GM23338 (cell line): ENCODE measurements at places on chromosomes 13 and 19.

GRCh38 chr19:14545716-14546082, 16.3 kb downstream of the TECR start:
- DNase-seq: no peak

GRCh38 chr13:24670174-24670573, 10.0 kb upstream of the ATP12A start:
- no peak for DNase-seq

DNA sequence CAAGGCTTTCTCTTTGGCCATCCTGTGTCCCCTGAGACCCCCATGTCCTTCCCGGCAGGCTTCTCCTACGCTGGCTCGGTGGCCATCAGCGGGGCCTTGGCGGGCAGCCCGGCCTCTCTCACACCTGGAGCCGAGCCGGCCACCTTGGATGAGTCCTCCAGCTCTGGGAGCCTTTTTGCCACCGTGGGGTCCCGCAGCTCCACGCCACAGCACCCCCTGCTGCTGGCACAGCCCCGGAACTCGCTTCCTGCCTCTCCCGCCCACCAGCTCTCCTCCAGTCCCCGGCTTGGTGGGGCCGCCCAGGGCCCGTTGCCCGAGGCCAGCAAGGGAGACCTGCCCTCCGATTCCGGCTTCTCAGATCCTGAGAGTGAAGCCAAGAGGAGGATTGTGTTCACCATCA, 14.2 kb downstream of the PLEKHJ1 start:
- no peak for DNase-seq

GRCh38 chr19:18762125-18763023, 28.7 kb downstream of the COMP start:
- DNase-seq: peak; percentile 65

DNA sequence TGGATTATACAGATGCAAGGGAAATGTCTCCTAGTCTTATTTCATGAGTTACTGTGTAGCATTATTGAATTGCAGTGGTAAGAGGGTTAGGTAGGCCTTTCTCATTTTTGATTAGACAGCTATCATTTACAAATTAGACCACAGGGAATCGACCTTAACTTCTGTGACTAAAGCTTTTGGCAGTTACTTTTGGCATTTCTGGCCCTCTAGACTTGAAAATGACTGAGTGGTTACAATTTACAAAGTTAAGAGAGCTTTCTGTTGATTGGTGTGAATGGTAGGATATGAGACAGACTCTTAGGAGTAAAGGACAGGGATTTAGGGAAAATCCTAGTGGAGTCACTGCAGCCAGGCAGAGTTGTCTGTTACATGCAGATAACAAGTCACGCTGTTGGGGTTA, 86.1 kb downstream of the GGACT start:
- no peak for DNase-seq

GRCh38 chr13:75771818-75772217, 135.7 kb downstream of the LMO7 start:
- no peak for DNase-seq

DNA sequence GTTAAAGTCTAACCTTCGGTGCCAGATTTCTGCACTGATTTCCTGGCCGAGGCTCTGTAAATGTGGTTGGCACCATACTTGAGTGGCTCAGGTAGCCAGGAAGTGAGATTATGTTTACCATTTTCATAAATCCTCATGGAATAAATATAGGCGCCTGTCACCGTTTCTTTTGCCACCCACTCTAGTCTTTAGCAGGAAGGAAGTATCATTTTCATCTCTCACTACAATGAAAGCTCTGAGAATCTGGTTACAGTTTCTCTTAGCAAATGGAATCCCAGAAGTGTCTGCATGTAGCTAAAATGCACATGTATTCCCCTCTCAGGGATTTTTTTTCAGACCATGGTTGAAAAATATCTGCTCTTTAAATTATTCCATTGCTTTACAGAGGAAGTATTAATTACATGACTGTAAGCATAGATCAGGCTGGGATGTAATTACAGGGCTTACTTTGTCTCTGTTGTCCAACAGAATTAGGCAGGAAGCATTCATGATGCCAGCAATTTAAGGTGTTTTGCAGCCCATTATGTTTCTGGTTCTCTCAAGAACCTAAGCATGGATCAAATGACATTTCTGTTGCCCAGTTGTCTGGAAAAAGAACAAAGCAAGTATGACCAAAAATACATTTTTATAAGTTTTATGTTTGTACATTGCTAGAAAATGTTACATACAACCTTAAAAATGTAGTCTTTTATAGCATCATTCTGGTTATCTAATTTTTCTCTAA, 221.7 kb upstream of the SPRY2 start:
- DNase-seq: no peak

- DNase-seq: no peak
Measured at GRCh38 chr19:46402725-46403124, 10.6 kb downstream of the CCDC8 start.

- DNase-seq: peak; percentile 96
Measured at GRCh38 chr19:19628501-19629134, 598 bp upstream of the LPAR2 start.

GRCh38 chr19:50377051-50377461, 799 bp downstream of the NR1H2 start:
- DNase-seq: peak; percentile 94

DNA sequence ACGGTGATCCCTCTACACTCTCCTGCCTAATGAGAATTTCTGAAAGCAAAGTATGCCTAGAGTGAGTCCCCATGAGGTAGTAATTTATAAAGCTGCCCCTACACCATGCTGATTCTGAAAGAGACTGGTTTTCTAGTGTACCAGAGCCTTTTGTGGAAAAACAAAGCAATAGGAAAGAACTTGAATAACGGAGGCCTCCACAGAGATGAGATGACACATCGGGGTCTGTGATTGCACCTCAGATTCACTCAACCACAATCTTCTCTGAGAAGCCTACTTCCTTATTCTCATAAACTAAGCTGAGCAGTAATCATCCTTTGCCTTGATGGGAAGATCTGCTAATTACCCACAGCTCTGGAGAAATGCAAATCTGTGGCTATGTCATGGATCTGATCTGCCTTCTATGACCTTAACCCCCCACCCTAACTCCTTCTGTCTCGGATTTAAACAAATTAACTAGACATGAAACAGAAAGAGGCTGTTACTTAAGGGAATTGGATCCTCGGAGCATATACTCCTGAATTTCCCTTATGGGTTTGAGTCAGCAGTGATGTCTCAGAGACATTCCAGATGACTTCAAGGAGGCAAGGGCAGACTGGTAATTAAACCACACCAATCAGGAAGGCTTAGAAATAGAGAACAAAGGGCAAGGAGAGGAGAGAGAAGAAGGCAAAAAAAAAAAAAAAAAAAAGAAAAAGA, 128.0 kb downstream of the DCT start:
- DNase-seq: no peak

DNA sequence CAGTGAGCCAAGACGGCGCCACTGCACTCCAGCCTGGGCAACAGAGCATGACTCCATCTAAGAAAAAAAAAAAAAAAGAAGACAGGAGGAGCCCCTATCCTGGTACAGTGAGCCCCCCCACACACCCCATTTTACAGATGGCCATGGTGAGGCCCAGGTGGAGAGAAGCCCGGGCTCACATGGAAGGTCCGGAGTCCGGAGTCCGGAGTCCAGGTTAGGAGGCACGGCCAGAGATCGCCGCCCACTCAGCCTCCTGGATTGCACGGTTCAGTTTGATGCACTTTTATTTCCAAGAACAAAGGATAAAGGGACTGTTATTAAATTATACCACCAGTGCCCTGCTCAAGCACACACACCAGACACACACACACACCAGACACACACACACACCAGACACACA, 11.3 kb upstream of the BTBD2 start:
- DNase-seq: no peak

- no peak for DNase-seq
Measured at GRCh38 chr13:48939728-48940127, 36.0 kb upstream of the FNDC3A start.

DNA sequence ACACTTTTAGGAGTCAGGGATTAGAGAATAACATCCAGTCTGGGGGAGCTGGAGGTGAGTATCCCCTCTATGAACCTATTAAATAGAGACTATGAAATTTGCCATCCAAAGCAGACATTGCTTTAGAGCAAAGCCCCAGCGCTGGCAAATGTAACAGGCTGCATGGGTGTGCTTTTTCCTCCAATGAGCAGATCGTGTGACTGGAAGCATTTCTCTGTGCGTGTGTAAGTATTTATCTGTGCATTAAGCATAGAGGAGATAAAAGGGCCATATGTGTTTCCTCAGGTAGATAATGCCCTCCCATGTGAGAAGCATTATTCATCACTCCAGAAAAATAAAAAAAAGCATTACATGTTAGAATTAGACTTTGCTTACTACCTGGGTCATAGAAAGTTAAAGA, 924 bp downstream of the TNFSF13B start:
- DNase-seq: no peak

DNA sequence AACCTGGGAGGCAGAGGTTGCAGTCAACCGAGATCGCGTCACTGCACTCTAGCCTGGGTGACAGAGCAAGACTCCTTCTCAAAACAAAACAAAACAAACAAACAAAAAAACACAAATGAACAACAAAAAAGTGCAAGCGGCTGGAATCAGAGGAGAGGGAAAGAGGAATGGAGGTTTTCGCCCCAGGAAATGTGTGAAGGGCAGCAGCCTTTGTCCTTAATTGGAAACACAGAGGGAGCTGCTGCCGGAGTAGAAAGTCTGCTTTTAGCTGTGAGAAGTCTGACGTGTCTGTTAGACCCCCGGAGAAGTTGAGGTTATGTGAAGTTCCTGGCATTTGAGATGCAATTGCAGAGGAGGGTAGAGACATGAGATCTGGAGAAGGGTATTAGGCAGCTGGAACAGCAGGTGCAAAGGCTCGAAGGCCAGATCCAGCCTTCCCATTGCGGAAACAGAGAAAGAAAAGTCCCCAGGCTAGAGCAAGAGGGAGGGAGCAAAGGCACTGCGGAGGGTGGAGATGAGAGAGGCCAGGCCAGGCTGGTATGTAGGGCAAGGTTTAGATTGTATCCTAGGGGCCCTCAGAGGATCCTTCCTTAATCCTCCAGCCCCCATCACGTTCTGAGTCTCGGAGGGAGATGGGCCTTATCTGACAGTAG, 473 bp downstream of the TMIGD2 start:
- DNase-seq: no peak

GRCh38 chr19:50379602-50380001, 3.3 kb downstream of the NR1H2 start:
- no peak for DNase-seq

DNA sequence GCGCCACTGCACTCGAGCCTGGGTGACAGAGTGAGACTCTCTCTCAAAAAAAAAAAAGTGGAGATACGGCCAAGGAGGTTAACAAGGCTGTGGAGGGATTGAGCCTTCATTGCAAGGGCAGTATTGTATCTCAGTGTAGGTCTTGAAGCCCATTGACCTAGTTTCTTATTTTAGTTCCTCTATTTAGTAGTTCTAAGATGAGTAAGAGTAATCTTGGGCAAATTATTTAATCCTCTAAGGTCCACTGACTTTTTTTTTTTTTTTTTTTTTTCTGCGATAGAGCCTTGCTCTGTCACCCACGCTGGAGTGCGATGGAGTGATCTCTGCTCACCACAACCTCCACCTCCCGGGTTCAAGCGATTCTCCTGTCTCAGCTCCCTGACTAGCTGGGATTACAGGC, 14.3 kb upstream of the ILF3 start:
- DNase-seq: no peak

DNA sequence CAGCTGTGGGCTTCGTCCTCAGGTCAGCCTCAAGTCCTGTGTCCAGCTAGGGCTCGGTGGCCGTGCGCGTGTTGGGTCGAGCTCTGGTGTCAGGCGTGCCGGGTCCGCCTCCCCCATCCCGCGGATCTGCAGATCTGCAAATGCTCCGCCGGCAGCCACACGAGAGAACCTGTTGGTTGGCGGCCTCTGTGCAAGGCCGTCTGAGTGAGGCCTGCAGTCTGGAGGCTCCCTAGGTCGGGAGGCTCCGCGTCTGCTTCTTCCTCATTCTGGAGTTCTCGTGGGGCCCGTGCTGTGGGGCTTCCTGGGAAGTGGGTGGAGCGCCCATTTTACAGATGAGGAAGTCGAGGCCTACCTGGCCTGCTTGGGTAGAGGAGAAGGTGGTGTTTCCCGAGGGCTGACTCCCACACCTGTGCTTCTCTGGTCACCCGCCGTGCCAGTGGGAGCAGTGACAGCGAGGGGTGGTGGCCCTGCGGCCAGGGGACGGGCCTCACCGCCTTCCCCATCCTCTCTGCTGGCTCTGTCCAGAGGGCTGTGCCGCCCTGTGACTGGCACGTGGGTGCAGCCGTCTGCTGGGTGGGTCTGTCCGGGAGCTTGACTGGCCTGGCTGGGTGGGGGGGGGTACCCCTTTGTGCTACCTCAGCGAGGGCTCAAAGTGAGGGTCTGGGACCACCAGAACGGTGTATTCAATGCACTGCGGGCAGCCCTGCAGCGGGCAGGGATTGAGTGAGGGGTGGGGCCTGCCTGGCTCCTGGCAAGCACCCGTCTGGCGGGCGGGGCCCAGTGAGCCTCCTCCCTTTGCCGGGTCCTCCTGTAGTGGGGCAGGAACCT, 3.3 kb downstream of the CSNK1G2 start:
- no peak for DNase-seq

DNA sequence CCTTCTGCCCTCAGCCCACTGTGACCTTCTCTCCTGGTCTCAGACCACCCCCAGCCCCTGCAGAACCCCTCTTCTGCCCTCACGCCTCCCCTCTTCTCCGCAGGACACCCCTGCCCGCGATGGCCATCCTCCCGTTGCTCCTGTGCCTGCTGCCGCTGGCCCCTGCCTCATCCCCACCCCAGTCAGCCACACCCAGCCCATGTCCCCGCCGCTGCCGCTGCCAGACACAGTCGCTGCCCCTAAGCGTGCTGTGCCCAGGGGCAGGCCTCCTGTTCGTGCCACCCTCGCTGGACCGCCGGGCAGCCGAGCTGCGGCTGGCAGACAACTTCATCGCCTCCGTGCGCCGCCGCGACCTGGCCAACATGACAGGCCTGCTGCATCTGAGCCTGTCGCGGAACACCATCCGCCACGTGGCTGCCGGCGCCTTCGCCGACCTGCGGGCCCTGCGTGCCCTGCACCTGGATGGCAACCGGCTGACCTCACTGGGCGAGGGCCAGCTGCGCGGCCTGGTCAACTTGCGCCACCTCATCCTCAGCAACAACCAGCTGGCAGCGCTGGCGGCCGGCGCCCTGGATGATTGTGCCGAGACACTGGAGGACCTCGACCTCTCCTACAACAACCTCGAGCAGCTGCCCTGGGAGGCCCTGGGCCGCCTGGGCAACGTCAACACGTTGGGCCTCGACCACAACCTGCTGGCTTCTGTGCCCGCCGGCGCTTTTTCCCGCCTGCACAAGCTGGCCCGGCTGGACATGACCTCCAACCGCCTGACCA, 3.3 kb downstream of the LRFN3 start:
- no peak for DNase-seq
